T-helper 9 cell (primary cell): ENCODE measurements at places on chromosomes 5 and 9.

DNA sequence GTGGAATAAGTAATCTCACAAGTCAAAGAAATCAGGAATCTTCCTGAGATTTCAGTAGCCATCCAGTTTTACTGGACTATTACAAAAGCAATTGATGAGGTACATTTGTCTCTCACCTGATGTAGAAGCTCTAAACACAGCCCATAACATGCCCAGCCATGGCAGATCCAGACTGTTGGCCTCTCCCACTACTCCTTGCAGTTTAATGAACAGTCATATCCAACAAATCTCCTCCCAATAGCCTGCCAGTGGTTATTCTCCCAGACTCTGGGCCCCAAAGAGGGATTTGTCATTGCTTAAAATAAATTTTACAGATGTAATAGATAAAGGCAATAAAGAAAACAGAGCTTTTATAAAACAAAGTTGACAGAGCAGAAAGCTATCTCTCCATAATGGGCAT lies 80.8 kb downstream of the ZNF608 start:
- DNase-seq, result no peak

GRCh38 chr5:8720506-8720905 lies 825.4 kb downstream of the SEMA5A start:
- DNase-seq, result no peak

DNA sequence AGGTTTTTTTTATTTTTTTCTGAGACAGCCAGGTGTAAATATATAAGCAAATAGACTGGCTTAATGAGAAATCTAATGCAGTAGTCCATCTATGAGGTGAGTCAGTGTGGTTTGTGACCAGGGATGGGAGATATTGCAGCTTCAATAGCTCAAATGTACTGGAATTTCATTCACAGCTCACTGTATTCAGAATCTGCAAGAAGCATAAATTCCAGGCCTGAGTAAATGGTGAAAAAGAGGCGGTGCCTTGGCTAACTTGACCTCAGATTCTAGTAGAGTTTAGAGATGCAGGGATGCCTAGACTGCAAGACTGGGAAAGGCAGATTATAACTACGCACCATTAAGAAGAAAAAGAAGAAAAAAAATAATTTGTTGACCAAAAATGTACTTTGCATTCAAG lies 151.9 kb upstream of the SMC2 start:
- DNase-seq, result no peak

DNA sequence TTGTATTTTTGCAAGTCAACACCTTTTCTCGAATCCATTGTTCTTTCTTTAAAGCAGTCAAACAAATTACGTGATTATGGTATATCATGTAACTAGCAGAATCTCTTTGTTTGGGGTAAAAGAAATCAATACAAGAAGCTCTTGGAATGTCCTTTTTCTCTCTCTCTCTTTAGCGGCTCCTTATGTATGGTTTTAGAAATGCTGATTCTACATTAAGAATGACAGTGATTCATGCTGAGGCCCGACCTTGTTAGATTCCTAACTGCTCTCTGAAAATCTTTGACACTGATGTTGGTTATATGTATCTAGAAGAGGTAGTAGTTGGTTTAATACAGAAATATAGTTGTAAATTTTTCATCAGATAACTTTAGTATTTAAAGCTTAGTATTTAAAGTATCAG lies 76.4 kb downstream of the SNX24 start:
- DNase-seq, result no peak

- no peak for DNase-seq
Measured at GRCh38 chr9:78547831-78548230, 250.9 kb downstream of the PSAT1 start.
